CD14-positive monocyte (primary cell): ENCODE measurements at places on chromosomes 12 and 14. TPM values are rescaled to one million over a fixed set of nuclear protein-coding genes. Genes with fewer than 3 reads are reported as not detected.

DNA sequence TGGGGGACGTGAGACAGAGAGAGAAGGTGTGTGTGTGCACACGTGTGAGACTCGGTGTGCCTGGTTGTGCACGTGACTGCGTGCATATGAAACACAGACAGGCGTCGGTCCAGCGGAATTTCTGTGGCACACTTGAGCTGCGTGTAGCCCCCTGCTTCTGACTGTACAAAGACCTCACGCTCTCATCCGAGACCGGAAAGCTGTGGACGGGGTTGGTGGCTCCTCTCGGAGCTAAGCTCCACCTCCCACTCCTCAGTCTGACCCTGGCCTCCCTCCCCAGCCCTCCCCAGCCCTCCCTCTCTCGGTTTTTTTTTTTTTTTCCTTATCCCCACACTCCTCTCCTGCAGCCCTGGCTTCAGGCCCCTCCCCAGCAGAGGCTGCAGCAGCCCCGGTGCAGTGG is 8.3 kb upstream of the C14orf180 start:
- no peak for DNase-seq

The PIP4K2C gene
- 12.3 TPM for polyA plus RNA-seq

- no peak for DNase-seq
These were observed 38.7 kb downstream of the PPHLN1 start for GRCh38 chr12:42364692-42365091.

The AMN gene
- not detected for polyA plus RNA-seq

The MUCL1 gene
- polyA plus RNA-seq = not detected

GRCh38 chr14:25231004-25231403 is 181.1 kb upstream of the STXBP6 start:
- DNase-seq = no peak

DNA sequence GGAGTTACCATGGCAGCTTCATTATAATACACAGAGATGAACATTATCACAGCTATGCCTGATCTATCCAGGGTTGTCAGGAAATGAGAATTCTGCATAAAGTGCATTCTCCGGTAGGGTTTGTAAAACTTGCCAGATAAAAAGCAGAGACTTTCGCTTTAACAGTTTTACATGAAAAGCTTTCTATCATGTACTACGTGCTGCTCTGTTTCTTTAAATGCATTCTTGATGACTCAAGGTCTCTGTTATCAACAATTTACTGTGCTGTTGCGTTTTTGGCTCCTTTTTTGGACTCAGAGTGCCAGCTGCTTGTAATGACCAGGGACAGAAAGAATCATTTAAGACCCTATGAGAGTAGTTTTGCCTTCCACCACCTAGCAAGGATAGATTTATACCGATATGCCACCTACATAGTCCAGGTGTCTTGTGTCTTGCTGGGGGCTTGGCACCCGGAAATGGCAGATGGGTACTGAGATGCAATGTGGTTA is 371.2 kb downstream of the BTG1 start:
- DNase-seq = no peak

DNA sequence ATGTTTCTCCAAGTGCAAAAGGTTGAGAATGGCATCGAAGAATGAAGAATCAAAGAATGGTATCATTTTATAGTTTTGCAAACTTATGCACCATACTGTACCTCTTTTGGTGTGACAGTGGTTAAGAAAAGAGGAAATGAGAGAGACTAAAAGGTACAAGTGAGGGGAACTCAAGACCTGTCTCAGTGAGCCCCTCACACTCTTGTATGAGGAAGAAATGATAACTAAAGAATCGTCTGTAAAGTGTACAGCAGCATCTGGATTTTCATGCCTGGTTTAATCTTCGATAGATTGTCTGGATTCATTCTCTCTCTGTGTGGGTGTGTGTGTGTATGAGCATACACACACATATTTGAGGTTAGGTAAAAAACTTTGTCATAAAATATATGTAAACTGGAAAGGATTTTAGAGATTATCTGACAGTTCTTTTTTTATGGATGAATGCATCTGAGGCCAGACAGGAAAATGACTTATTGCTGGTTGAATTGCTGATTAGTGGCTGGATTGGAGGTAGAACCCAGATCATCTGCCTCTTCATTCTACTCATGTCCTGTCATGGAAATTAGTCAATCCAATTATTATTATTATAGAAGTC is 16.0 kb upstream of the SLC38A2 start:
- DNase-seq = no peak

GRCh38 chr12:107014055-107014454 is 27.1 kb upstream of the MTERF2 start:
- no peak for DNase-seq

The RTL1 gene
- polyA plus RNA-seq = not detected

The TTLL5 gene
- polyA plus RNA-seq = 4.7 TPM

DNA sequence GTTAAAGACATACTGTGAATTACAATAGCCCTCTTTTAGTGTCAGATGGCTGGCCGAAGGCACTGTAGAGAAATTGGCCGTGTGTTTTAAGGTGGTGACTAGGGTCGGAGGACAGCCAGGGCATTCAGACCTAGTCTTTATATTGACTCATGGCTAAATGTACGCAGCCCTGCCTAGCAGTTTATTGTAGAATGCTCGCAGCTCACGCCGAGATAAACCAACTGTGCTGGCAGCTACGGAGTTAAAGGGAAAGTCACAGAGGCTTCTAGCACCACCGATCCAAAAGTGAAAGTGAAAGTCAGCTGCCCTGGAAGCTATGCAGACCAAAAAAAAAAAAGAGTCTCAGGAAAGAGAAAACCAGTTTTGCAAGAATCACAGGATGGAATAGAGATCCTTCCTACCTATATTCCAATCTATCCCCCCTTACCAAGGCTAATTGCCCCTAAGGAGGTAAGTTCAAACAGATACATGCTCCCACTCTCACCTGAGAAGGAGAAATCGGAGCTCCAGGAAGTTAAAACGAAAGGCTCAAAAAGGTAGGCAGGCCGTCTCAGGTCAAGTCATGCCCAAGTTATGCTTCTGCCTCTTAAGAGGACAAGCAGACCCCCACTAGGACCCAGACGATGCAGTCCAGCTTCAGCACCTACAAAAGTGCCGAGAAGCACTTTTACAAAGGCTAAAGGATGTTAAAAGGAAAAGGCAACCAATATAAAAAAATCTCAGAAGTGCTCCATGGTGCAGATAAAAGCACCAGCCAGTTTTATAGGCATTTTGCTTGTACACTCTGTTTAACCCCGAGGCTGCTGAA is 24.8 kb downstream of the KLRK1 start:
- DNase-seq = peak; percentile 71

- DNase-seq = no peak
These were observed 5.3 kb downstream of the TBX3 start for GRCh38 chr12:114678718-114679117.

- no peak for DNase-seq
These were observed 46.4 kb downstream of the CRADD start for GRCh38 chr12:93723568-93723930.

- no peak for DNase-seq
These were observed 9.4 kb upstream of the DHRS7 start for GRCh38 chr14:60174352-60175254.

GRCh38 chr14:102659797-102660196 is 67.3 kb downstream of the RCOR1 start:
- DNase-seq = peak; percentile 15

DNA sequence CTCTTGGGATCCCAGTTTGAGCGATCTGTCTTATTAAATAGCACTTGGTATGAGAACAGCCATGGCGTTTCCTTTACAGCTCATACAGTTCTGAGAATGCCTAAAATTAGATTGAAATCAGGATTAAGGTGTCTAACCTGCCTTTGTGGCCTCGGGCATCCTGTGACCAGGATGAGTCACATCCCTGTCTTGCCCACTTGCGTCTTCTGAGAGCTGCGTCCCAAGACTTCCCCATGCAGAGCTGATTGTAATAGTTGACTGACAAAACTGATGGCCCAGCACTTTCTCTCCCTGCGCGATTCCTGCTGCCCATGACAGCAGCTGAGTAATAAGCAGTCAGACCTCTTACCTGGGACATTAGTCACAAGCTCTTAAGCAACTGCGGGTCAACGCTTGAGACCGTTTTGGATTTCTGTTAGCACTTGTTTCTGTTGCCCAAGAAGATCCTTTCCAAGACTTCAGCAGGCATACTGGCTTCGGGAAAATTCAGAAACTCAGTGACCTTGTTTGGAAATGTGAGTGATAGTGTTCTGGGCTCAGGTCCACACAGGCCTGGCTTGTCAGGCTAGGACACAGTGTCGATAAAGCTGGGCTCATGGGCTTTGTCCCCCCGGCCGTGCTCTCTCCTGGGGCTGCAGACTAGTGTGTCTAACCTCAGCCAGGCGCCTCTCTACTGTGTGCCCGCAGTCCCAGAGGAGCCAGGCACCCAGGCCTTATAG is 169.9 kb upstream of the HIF1A start:
- peak; percentile 98 for DNase-seq

GRCh38 chr12:121649322-121649721 is 20.1 kb downstream of the MORN3 start:
- DNase-seq = peak; percentile 28

DNA sequence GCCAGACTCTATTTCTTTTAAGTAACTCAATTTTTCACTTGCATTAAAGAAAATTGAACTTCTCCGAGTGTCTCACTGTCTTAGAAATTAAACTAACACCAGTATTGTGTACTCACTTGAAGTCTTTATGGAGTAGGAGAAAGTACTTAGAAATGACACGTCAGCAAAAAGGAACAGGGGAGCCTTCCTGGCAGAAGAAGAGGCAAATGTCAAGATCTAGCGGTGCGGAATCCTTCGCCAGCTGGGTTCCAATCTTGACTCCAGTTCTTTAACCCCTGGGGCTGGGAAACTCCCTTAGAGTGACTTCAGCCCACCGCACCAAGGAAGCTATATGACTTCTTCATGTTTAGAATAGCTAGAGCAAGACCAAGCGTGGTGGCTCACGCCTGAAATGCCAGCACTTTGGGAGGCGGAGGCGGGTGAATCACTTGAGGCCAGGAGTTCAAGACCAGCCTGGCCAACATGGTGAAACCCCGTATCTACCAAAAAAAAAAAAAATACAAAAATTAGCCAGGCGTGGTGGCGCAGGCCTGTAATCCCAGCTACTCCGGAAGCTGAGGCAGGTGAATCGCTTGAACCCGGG is 34.4 kb downstream of the WBP11 start:
- no peak for DNase-seq

The PZP gene
- polyA plus RNA-seq = not detected

- no peak for DNase-seq
These were observed 265.3 kb upstream of the PLEKHG7 start for GRCh38 chr12:92437452-92437851.

GRCh38 chr12:120013659-120014380 is 24.8 kb downstream of the BICDL1 start:
- no peak for DNase-seq

The CLEC6A gene
- polyA plus RNA-seq = 3.2 TPM

DNA sequence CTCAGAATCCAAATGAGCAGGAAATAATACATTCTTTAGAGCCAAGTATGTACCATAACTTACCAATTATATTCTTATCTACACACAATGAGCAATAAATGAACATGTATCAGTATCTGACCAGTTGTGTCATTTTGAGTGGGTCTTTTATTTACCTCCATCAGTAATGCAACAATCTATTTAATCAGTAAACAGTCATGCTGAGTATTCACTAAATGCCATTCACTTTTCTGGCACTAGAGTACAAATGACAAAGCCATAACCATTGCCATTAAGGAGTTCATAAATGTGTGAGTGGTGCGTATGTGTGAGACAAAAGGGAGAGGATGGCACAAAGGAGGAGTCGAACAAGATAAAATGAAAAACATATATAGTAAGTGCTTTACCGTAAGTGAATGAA is 1.5 kb upstream of the STRAP start:
- DNase-seq = no peak

The NRL gene
- polyA plus RNA-seq = 1.3 and 2.3 TPM in 2 replicates

DNA sequence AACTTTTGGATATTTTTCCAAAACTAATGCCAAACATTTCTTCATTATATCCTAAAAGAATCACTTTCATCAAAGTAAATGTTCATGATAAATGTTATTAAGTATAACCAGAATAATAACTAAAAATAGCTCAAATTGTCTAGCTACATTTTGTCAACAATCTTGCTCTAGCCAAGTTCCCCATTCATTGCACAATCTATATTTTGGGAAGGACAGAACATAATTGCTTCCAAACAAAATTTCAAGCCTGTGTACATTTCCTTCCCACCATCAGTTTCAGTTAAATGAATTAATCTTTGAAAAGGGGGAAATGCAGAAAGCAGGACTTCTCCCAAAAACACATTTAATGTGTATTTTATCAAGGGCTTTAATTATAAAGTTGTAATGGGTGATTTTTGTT is 98.0 kb upstream of the PLEKHG7 start:
- no peak for DNase-seq

DNA sequence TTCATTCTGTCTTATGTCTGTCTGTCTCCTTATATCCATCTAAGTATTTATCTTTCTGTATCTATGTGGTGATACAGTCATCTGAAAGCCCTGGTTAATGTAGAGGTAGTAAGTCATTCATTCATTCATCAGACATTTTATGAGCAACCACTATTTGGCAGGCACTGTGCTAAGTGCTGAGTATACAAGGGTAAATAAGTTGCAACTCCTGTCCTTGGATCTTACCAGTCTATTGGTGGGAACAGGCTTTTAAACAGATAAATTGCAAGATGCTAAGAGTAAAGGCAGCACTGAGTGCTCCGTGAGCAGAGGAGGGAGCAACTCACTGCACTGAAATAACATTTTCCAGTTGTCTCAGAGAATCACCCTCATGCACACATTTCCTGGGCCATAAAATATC is 68.6 kb downstream of the TMEM30B start:
- DNase-seq = no peak

GRCh38 chr12:88834226-88834625 is 254.0 kb upstream of the KITLG start:
- DNase-seq = no peak

DNA sequence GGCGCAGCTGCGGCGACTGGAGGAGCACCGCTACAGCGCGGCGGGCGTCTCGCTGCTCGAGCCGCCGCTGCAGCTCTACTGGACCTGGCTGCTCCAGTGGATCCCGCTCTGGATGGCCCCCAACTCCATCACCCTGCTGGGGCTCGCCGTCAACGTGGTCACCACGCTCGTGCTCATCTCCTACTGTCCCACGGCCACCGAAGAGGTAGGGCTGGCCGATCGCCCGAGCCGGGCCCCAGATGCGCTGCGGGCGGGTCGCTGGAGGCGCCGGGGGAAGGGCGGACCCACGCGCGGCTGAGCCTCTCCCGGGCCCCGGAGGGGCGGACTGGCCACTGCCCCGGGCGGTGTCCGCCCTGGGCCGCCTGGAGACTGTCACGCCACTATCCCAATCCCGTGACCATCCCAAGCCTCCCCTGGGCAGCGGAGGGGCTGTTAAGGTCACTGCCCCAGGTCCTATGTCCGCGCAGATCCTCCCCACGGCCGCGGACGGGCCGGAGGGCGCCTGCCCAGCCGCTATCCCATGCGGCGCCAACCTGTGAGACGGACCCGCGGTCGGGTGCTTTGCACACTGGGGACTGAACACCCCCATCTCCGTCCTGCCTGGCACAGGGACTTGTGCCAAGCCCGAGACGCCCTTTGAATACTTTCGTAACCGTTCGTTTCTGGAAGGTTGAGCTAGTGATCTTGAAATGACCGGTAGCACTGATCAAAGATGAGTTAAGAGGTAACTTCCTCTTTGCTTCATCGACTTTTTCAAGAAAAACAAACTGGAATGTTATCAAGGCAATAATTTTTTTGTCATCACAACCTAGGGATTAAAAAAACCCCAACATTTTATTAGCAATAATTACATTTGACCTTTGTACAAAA is 725 bp downstream of the CHPT1 start:
- peak; percentile 31 for DNase-seq
